RWPE2 (cell line): ENCODE measurements at places on chromosomes 12 and 14.

DNA sequence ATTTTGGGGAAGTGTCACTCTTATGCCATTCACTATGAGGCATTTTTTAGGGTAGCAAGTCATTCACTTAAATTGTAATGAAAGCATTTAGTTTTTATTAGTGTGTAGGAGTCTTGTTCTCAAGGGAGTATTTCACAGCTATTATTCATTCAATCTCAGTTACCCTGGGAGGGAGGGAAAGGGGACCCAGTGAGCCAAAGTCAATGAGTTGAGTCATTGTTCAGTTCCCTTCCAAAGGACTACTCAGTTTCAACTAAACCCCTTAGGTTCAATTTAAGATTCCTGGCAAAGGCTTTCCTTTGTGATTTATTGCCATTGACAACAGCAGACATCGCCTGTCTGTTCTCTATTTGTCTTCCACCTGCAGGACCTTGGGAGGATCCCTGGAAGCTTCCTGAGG is 29.3 kb upstream of the RASSF8 start:
- no peak for DNase-seq
- no peak overlapping the region for H3K27ac ChIP-seq
- no peak overlapping the region for H3K4me3 ChIP-seq
- peaks cover 4% of the 10 kb centered on the region for H3K4me1 ChIP-seq
- no peaks in the 10 kb centered on the region for H3K36me3 ChIP-seq

- H3K4me3 ChIP-seq: no peak overlapping the region
- peak; percentile 40 for DNase-seq
- H3K27me3 ChIP-seq: no peaks in the 10 kb centered on the region
- H3K4me1 ChIP-seq: no peaks in the 10 kb centered on the region
Observed at GRCh38 chr12:52253391-52254179, 20.5 kb downstream of the KRT7 start.

GRCh38 chr12:109089683-109090082 is 3.6 kb downstream of the ALKBH2 start:
- peaks cover 9% of the 10 kb centered on the region for H3K4me1 ChIP-seq
- no peaks in the 10 kb centered on the region for H3K27me3 ChIP-seq
- no peak overlapping the region for H3K4me3 ChIP-seq
- no peak overlapping the region for H3K27ac ChIP-seq
- DNase-seq: no peak

- no peaks in the 10 kb centered on the region for H3K36me3 ChIP-seq
- no peak for DNase-seq
- H3K27ac ChIP-seq: peak overlapping the region; percentile 30
- H3K4me3 ChIP-seq: no peak overlapping the region
- H3K4me1 ChIP-seq: peaks cover 23% of the 10 kb centered on the region
Observed at GRCh38 chr12:75446857-75447256, 33.7 kb upstream of the GLIPR1 start.

DNA sequence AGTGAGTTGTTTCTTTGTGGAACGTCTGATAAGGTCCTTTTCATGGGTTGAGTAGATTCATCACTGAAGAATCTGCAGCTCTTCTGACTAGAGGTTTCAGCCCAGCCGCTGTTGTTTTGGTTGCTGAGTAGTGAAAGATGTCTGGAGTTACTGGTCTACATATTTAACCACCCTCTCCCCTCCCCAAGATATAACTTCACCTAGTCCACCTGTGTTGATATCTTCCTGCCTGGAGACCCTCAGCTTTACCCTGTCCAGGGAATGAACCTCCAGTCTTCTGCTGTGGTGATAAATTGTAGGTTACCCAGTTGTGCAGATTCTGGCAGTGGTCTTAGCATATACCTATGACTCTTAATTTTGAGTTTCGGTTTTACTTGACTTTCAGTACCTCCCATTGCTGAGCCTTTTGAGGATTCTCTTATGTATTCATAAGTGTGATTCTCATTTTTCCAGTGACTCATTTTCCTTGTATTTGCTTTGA is 62.9 kb downstream of the CCDC91 start:
- no peaks in the 10 kb centered on the region for H3K27me3 ChIP-seq
- peaks cover 5% of the 10 kb centered on the region for H3K4me1 ChIP-seq
- no peak for DNase-seq
- no peak overlapping the region for H3K4me3 ChIP-seq

DNA sequence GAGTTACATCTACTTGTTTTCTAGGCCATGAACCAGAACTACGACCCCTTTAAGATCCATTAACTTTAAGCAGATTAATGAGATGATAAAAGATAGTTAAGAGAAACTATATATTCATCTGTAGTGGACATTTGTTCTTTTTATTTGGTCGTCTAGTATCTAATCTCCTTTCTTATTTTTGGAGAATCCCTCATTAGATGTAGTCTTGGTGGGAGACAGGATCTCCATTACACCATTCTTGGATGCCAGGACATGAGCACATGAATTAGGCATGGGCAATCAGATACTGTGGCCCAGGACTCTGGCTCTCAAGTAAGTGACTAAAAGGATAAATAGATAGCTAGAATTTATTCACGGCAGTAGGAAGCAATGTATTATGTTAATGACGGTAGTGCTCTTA is 245.0 kb downstream of the ATP23 start:
- no peak overlapping the region for H3K4me3 ChIP-seq
- no peak for DNase-seq
- H3K4me1 ChIP-seq: no peaks in the 10 kb centered on the region
- no peak overlapping the region for H3K27ac ChIP-seq

DNA sequence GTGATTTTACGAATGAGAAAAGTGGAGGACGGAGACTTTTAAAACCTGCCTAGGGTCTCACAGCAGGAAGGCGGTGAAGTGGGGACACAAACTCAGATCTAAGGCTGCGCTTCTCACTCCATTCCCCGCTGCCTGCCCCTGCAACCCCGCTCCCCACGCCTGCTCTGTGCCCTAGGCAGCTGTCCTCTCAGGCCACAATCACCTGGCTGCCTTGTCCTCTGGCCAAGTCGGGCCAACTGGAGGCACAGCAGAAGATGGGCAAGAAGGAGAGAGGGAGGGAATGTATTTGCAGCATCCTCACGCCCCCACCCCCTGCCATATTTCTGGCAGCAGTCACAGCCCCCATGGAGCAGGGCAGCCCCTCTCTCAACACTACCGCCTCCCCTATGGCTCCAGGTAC is 94.9 kb downstream of the CHGA start:
- no peaks in the 10 kb centered on the region for H3K4me1 ChIP-seq
- no peak overlapping the region for H3K27ac ChIP-seq
- H3K36me3 ChIP-seq: peaks cover 25% of the 10 kb centered on the region
- H3K4me3 ChIP-seq: no peak overlapping the region
- no peak for DNase-seq

- H3K4me1 ChIP-seq: no peaks in the 10 kb centered on the region
- DNase-seq: no peak
- H3K4me3 ChIP-seq: no peak overlapping the region
- H3K27ac ChIP-seq: no peak overlapping the region
Observed at GRCh38 chr12:119783787-119784186, 93.3 kb downstream of the CIT start.

GRCh38 chr12:103334466-103334865 is 161.3 kb downstream of the C12orf42 start:
- DNase-seq: no peak
- no peaks in the 10 kb centered on the region for H3K36me3 ChIP-seq
- H3K27me3 ChIP-seq: peaks cover 9% of the 10 kb centered on the region
- no peak overlapping the region for H3K4me3 ChIP-seq
- no peaks in the 10 kb centered on the region for H3K4me1 ChIP-seq
- H3K27ac ChIP-seq: no peak overlapping the region

GRCh38 chr12:98109266-98109665 is 406.1 kb upstream of the TMPO start:
- H3K27ac ChIP-seq: no peak overlapping the region
- no peaks in the 10 kb centered on the region for H3K36me3 ChIP-seq
- no peak overlapping the region for H3K4me3 ChIP-seq
- DNase-seq: no peak

GRCh38 chr14:75297411-75298040 is 18.9 kb downstream of the FOS start:
- H3K27ac ChIP-seq: no peak overlapping the region
- no peaks in the 10 kb centered on the region for H3K27me3 ChIP-seq
- no peak for DNase-seq
- peaks cover 29% of the 10 kb centered on the region for H3K4me1 ChIP-seq
- H3K4me3 ChIP-seq: no peak overlapping the region

GRCh38 chr12:91914701-91915100 is 230.9 kb downstream of the BTG1 start:
- no peaks in the 10 kb centered on the region for H3K27me3 ChIP-seq
- H3K27ac ChIP-seq: no peak overlapping the region
- peaks cover 3% of the 10 kb centered on the region for H3K4me1 ChIP-seq
- no peaks in the 10 kb centered on the region for H3K36me3 ChIP-seq
- DNase-seq: no peak

- no peak for DNase-seq
- H3K36me3 ChIP-seq: peaks cover 59% of the 10 kb centered on the region
- peaks cover 14% of the 10 kb centered on the region for H3K4me1 ChIP-seq
- no peak overlapping the region for H3K27ac ChIP-seq
- no peaks in the 10 kb centered on the region for H3K27me3 ChIP-seq
Observed at GRCh38 chr14:60815371-60815770, 80.8 kb downstream of the MNAT1 start.

- no peaks in the 10 kb centered on the region for H3K27me3 ChIP-seq
- peaks cover 30% of the 10 kb centered on the region for H3K36me3 ChIP-seq
- no peak for DNase-seq
- H3K27ac ChIP-seq: no peak overlapping the region
Observed at GRCh38 chr14:54627540-54628363, 60.8 kb downstream of the SAMD4A start.

DNA sequence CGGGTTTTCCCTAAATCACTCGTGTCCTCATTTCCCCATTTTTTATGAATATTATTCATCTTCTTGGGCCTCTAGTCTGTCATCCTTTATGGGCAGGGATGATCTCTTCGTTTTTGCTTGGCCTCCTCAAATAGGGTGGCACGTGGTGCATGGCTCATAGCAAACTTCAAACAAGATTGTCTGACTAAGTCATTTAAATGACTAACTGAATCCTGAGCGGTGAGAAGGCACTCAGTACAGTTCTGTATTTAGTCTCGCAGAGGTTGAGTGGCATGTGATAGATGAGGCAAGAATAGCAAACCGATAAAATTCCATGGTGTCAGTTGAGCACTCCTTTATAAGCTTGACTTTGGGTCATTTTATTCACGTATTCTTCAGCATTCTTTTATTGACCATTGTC is 5.7 kb upstream of the JDP2 start:
- peaks cover 6% of the 10 kb centered on the region for H3K4me1 ChIP-seq
- no peak for DNase-seq
- no peaks in the 10 kb centered on the region for H3K27me3 ChIP-seq
- H3K4me3 ChIP-seq: no peak overlapping the region
- H3K36me3 ChIP-seq: no peaks in the 10 kb centered on the region

DNA sequence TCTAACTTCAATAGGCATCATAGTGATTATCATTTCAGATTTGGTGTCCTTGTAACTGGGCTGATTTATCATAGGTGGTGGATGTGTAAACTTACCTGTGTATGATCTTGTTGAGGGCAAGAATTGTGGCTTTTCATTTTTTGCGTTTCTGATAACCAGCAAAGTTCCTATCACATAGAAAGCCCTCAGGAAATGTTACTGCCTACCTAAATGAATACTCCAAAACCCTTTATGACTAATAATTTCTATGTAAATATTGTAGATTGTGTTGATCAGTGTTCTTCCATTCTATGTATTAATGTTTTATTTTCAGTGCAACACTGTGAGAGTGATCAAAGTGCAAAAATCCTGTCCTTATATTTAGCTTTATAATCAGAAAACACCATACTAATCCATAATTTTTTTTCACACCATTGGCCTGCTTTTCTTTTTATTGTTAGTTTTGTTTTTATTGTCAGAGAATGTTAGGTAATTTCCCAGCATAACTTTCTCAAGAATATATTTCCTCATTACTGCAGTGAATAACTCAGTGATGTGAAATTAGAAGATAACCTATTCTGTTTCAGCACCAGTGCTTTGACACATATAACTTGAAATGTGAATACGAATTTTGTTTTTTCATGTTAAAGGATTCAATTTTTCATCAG is 94.1 kb downstream of the GPHN start:
- DNase-seq: no peak
- H3K4me3 ChIP-seq: no peak overlapping the region
- no peak overlapping the region for H3K27ac ChIP-seq
- H3K4me1 ChIP-seq: peaks cover 21% of the 10 kb centered on the region

DNA sequence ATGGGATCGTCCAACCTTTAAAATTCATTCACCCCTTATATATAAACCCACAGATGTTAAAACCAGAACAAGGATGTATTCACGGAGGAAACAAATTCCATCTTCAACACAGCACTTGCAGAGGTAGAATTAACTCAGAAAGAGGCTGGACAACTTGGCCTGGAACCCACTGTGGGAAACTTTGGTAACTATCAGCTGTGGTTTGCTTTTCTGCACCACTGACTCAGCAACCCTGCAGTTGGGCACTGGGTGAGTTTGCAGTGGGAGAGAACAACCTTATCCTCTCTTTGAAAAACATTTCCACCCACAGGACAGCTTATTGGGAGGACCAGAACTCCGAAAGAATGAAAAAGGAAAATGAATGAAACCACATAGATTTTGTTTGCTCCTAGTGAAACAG is 66.3 kb downstream of the ZNF664 start:
- no peak overlapping the region for H3K4me3 ChIP-seq
- no peaks in the 10 kb centered on the region for H3K27me3 ChIP-seq
- H3K27ac ChIP-seq: no peak overlapping the region
- DNase-seq: no peak
- no peaks in the 10 kb centered on the region for H3K4me1 ChIP-seq
- no peaks in the 10 kb centered on the region for H3K36me3 ChIP-seq

DNA sequence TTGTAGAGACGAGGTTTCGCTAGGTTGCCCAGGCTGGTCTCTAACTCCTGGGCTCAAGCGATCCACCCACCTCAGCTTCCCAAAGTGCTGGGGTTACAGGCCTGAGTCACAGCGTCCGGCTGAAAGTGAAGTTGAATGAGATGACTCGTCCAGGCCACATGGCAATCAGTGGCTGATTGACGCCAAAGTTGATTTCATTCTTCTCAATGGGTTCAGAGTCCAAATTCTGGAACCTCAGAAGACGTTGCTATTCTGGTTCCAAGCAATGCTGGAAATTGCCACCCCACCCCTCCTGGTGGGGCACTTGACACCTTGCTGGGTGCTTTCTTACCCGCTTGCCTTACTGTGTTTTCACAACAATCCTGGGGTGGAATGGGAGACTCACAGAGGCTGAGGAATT is 14.9 kb downstream of the ABCB9 start:
- no peaks in the 10 kb centered on the region; the same call in 1 of the 2 replicates for H3K36me3 ChIP-seq
- H3K27ac ChIP-seq: peak overlapping the region; percentile 65
- peaks cover 19% of the 10 kb centered on the region for H3K4me1 ChIP-seq

GRCh38 chr12:119134284-119135072 is 44.3 kb upstream of the HSPB8 start:
- H3K27ac ChIP-seq: no peak overlapping the region
- H3K27me3 ChIP-seq: no peaks in the 10 kb centered on the region
- H3K4me1 ChIP-seq: no peaks in the 10 kb centered on the region
- no peak overlapping the region for H3K4me3 ChIP-seq

DNA sequence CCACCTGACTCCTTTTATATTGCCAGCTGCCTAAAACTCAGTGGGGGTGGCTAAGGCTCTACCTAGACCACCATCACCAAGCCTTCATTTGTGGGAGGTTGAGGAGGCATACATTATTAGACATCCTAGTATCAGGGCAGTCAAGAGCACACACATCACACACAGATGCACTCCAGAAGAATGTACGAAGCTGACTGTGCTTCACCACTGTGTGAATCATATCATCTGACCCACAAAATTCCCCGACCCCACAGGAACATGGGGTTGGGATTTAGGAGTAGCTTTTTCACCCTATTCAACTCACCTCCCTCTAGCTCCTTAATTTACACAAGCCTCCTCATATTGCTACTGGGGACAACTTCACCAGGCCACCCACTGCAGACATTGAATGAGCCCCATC is 64.8 kb upstream of the BDKRB2 start:
- H3K36me3 ChIP-seq: no peaks in the 10 kb centered on the region
- no peaks in the 10 kb centered on the region for H3K27me3 ChIP-seq
- H3K4me3 ChIP-seq: no peak overlapping the region
- no peak for DNase-seq
- H3K4me1 ChIP-seq: no peaks in the 10 kb centered on the region
- H3K27ac ChIP-seq: no peak overlapping the region
